ENCODE measurements at places on chromosomes 7 and 10.

GRCh38 chr10:80164596-80164995, 32.1 kb downstream of the PLAC9 start:
- no peak for DNase-seq

GRCh38 chr10:44335330-44336021, 49.4 kb downstream of the CXCL12 start:
- no peak for DNase-seq

DNA sequence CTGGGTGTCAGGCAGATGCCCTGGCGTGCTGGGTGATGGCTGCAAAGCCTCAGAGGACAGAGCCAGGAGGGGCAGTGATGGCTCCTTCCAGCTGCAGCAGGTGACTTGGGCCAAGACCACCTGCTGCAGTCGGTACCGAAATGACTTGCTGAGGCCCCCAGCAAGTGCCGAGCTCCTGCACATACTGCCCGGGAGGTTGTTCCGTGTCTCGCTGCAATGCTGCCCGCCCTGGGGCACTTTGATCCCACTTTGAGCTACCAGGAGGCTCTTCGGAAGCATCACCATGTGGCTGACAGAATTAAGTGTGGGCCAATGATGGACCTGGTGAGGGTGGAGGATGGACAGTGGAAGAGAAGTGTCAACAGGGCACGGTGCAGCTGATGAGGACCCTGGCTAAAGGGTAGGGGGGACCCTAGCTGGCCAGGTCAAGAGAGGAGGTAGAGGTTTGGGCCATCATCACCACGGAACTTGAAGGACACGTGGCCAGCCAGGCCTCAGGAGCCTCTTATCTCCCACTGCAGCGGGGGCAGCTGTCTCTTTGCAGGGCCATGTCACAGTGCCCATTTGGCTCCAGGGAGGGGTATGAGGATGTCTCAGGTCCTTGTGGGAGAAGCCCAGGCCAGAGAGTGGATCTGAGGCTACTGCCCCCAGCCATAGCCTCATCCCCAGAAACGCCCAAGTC, 51.1 kb upstream of the NANOS1 start:
- DNase-seq: no peak

DNA sequence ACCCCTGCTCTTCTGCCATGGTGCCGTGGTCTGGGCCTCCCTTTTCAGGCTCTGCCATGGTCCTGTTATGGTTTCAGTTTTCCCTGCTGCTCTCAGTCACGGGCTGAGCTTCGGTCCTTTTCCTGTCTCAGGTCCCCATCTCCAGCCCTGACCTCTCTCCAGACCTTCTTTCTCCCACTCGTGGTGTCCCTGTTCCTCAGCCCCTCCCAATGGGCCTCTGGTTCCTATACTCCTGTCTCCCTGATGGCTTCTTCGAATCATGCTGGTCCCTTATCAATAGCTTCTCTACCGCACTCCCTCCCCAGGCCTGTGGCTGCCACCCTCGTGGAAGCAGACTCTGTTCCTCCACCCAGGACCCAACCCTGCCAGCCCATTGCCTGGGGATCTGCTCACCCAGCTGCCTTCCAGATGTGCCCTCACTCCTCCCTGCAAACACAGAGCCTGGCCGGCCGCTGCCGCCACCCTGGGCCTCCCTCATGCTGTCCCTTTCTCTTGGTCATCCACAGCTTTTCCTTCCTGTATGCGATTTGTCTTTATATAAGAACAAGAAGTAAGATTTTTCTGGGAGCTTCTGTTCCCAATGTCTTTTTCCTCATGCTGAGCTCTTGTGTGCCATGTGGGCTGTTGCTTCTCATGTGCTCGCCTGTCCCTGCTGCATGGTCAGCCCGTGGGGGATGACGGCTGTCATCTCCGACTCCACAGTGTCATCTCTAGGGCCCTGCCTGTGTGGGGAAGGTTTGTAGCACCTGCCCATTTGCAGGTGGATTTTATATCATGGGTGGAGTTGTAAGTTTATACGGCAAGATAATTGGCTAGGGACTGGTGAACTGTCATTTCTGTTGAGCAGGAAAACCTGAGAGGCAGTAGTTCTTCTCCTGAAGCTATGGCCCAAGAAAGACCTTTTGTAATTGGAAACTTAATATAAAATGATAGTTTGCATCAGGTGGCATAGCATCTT, 126.7 kb downstream of the NT5C2 start:
- DNase-seq: no peak

GRCh38 chr10:122515588-122516231, 44.8 kb upstream of the DMBT1 start:
- DNase-seq: no peak

DNA sequence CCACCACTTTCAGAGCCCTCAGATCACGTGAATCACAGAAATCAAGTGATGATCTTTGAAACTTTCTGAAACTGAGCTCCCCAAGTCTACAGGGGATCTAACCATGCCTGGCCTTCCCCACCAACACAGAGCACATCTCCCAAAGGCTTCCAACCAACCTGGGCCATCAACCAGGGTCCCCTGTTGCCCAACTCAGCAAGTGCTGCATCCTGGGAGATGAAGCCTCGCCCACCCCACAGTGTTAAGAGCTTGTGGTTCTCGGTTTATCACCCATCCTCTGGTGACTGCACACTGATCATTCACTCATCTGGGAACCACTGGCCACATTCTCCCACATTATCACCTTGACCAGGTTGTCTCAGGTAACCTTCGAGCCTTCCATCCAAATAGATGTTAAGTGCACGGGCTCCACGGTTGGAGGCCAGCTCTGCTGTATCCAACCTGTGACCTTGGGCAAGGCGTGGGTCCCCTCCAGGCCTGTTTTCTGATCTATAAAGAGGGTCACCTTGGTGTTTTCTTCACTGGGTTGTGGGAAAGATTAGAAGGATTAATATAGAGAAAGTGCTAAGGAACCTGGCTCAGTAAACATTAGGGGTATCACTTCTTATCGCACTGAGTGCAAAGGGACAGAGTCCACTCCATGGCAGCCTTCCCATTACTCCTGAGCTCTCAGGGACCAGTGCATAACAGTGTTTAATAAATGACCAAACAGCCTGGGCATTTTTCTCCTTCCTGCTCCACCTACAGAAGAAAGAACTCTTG, 3.6 kb downstream of the ZNF488 start:
- DNase-seq: no peak

DNA sequence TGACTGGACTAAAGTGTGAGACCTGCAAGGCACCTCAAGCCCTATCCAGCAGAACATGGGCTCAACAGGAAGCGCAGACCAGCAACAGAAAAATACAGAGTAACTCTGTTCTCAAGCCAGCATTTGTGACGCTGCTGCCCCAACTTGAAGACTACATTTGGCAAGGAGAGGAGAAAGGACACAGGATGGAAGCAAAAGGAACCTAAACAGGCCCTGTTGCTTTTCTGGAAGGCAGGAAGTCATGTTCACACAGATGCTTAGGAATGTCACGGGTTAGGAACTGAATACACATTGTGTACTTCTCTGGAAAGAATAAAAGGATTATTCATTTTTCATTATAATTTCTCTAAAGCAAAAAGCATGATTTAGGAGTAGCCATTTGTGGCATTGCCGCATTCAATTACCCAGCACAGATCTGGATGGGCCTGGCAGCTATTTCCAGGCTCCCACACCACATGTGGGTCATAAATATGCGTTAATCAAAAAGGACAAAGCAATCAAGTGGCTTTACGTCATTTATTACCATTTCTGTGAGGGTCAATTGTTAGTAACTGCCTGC, 19.8 kb upstream of the TOMM7 start:
- no peak for DNase-seq

GRCh38 chr10:27253576-27253975, 13.0 kb upstream of the ACBD5 start:
- no peak for DNase-seq

- DNase-seq: no peak
Observed at GRCh38 chr7:47636081-47636432, 54.1 kb upstream of the TNS3 start.

Data from GOT3 (cell line).